Spinal cord (tissue), 10 donors: ENCODE measurements at places on chromosomes 7 and 10.

GRCh38 chr10:36538953-36539586 is 586.3 kb upstream of the ANKRD30A start:
- no peak for DNase-seq

GRCh38 chr7:108062250-108063014 is 59.5 kb upstream of the LAMB1 start:
- no peak for DNase-seq

DNA sequence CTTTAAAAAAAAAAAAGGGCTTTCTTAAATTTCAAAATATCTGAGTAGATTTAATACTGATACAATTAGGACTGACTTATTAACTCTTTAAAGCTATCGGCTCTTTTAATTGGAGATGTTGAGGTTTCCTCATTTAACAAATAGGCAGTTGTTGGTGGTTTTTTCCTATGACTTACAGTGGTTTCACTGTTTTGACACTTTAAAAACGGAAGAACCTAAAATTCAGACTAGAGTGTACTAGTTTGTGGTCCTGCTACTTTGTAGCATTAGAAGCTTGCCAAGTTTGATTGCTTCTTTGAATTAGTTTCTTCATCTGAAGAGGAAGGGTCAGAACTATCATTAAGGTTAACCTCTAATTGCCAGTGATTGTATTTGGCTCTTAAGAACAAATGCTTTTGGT is 27.7 kb downstream of the CUL1 start:
- no peak for DNase-seq

DNA sequence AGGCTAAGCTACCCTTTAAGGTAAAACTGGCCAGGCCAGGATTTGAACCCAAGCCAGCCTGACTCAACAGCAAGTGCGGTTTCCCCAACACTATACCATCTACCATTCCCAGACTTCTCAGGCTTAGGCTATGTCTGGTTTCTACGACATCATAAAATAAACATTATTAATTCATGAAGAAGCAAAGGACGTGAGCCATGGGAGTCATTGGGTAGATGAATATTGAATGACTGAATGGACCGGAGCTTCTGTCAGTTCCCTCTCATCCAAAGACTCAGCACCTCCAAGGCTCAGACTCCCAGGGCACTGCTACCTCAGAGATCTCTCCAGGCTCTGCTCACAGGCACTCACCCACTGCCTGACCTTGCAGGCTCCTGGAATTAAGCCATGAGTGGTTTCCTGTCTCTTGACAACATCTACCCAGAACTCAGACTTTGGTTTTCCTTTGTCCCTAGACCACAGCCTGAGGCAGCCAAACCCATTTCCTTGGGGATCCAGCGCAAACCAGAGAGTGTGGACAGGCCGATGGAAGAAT is 64.6 kb upstream of the STEAP1B start:
- DNase-seq, result no peak
